GM12864 (cell line): ENCODE measurements at places on chromosomes 1 and 21.
A peak's percentile ranks its signal among the peaks of the same experiment; 100 is the strongest.

- no peak for DNase-seq
Observed at GRCh38 chr1:173280899-173281660, 73.9 kb upstream of the TNFSF4 start.

GRCh38 chr1:243959998-243960397 lies 91.1 kb upstream of the ZBTB18 start:
- no peak for DNase-seq

DNA sequence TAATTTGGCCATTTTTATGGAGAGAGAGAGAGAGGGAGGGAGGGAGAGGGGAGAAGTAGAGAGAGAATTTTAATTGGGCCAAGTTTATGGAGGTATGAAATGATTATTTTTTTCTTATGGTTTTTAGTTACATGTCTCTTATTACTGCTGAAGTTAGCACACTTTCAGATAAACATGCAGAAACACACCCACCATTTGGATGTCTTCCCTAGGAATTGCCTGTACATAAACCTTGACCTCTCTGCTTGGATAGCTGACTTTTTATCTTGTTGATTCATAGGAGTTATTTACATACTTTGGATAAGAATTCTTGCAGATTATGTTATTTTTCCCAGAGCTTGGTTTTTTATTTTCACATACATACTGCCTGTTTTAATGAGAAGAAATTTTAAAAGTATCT lies 310.2 kb upstream of the ADAMTS5 start:
- no peak for DNase-seq

- DNase-seq = no peak
Observed at GRCh38 chr1:61742620-61743430, 545 bp downstream of the PATJ start.

DNA sequence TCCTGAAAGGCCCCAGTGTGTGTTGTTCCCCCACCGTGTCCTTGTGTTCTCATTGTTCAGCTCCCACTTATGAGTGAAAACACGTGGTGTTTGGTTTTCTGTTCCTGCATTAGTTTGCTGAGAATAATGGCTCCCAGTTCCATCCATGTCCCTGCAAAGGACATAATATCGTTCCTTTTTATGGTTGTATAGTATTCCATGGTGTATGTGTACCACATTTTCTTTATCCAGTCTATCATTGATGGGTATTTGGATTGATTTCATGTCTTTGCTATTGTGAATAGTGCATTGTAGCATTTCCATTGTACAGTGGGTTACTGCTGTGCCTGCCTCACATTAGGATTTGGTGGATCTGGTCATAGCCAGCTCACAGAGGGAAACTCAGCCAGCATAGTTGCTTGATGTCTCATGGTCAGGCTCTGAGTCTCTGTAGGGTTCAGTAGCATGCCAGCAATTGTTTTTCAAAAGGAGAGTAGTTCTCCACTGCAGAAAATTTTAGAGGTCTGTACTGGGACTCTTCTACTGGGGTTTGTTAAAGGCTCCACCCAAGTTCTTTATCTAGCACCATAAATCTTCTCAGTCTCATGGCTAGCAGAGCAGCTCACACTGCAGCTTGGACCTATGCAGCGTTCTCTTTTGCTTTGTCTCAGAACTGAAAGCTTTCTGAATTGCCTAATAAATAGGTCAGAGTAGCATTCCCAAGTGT lies 41.0 kb downstream of the RUNX3 start:
- DNase-seq = no peak

GRCh38 chr1:173507205-173507846 lies 30.2 kb downstream of the PRDX6 start:
- DNase-seq = no peak

DNA sequence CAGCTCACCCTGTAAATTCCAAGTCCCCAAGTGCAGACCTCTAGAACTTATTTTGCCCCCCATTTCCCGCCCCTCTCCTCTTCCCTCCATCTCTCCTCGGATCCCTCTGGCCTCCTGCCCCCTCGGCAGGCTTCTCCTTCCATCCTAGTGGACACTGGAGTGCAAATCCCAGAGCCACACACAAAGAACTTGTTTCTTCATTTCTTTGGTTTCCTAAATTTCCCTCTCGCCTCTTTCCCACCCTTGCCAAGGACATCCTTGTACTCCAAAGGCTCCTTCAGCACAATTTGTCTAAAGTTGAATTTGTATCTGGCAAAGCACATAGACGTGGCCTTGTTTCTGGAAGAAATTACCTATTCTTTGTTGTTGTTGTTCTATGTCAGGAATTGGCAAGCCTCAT lies 17.5 kb downstream of the UMODL1 start:
- DNase-seq = no peak

GRCh38 chr1:236140705-236141446 lies 1.5 kb upstream of the GPR137B start:
- no peak for DNase-seq

- peak; percentile 35 for DNase-seq
Observed at GRCh38 chr1:167276969-167277368, 56.3 kb downstream of the POU2F1 start.

DNA sequence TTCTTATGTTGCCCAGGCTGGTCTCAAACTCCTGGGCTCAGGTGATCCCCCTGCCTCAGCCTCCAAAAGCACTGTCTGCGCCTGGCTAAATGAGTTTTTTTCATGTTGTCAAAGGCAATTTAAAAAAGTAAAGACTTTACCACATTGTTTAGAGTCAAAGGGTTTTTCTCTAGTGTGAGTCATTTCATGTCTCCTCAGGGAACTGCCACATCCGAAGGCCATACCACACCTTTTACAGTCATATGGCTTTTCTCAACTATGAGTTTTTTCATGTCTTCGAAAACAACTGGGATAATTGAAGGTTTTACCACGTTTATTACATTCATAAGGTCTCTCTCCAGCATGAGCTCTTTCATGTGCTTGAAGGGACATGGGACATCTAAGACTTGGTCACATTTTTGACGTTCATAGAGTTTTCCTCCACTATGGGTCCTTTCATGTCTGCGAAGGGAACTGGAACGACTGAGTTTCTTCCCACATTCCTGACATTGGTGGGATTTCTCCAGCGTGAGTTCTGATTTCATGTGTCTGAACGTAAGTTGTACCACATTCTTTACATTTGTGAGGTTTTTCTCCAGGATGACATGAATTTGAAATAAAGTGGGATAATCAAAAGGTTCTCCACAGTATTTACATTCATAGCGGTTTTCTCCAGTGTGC lies 65.6 kb downstream of the UCHL5 start:
- no peak for DNase-seq

DNA sequence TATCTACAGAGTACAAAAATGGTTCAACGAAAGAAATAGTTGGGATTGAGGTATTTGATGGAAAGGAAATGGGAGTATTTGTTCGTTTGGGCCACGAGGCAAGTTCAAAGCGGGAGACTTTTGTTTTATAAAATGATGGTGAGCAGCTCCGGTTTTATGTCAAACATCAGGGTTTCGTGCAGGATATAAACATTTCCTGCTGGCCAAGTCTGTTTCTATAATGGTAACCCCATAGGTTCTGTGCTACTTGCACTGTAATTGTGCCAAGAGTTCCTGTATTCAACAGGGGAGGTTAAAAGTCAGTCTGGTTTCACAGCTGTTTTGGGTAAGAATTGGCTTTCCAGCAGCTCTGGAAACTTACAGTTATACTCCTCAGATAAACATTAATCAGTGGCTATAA lies 290.3 kb upstream of the NRIP1 start:
- DNase-seq = no peak

GRCh38 chr1:150164779-150165178 lies 15.1 kb downstream of the PLEKHO1 start:
- DNase-seq = no peak

GRCh38 chr1:168119750-168120149 lies 17.0 kb downstream of the GPR161 start:
- no peak for DNase-seq

GRCh38 chr1:58013237-58013636 lies 533.3 kb downstream of the OMA1 start:
- DNase-seq = no peak

GRCh38 chr1:8643542-8644536 lies 173.6 kb downstream of the RERE start:
- peak; percentile 62 for DNase-seq

GRCh38 chr1:236451796-236452373 lies 57.8 kb downstream of the EDARADD start:
- no peak for DNase-seq

GRCh38 chr1:43197343-43198127 lies 25.4 kb downstream of the CFAP57 start:
- DNase-seq = no peak

DNA sequence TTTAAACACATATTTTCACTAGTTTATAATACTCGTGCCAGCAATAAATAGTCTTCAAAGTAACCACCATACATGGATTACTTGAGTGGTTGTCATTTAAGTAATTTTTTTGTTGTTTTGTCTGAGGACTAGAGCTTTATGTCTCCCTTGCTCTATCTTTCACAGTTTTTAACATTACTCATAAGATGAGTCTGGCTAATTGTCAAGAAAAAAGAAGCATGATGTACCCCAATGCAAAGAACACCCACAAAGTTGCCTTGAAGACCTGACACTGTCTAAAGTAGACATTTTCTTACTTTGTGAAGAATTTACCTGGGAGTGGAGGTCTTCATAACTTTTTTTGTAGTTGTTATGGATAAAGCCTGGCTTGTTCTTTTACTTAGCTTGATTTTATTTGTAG lies 210.4 kb upstream of the BRINP3 start:
- DNase-seq = no peak

GRCh38 chr1:22157359-22157966 lies 14.6 kb upstream of the WNT4 start:
- DNase-seq = no peak

GRCh38 chr1:31064111-31064717 lies 1.3 kb downstream of the PUM1 start:
- DNase-seq = no peak

DNA sequence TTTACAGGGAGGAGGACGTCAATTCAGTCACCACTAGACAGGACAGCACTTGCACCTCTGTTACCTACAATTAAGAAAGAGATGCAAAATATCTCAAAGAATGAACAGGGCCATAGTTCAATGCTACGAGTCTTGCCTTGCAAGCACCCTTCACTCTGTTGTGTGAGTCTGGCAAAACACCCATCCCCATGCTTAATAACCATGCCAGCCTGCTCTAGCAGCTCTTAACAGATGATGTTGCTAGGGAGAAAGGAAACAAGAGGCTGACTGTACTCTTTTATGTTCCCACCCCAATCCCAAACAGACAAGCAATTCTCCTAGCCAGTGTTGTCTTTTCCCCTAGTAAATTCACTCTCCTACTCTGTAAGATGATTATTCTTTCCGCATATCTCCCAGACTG lies 5.3 kb downstream of the CBR1 start:
- DNase-seq = no peak

GRCh38 chr1:240683576-240683975 lies 71.6 kb upstream of the GREM2 start:
- no peak for DNase-seq

DNA sequence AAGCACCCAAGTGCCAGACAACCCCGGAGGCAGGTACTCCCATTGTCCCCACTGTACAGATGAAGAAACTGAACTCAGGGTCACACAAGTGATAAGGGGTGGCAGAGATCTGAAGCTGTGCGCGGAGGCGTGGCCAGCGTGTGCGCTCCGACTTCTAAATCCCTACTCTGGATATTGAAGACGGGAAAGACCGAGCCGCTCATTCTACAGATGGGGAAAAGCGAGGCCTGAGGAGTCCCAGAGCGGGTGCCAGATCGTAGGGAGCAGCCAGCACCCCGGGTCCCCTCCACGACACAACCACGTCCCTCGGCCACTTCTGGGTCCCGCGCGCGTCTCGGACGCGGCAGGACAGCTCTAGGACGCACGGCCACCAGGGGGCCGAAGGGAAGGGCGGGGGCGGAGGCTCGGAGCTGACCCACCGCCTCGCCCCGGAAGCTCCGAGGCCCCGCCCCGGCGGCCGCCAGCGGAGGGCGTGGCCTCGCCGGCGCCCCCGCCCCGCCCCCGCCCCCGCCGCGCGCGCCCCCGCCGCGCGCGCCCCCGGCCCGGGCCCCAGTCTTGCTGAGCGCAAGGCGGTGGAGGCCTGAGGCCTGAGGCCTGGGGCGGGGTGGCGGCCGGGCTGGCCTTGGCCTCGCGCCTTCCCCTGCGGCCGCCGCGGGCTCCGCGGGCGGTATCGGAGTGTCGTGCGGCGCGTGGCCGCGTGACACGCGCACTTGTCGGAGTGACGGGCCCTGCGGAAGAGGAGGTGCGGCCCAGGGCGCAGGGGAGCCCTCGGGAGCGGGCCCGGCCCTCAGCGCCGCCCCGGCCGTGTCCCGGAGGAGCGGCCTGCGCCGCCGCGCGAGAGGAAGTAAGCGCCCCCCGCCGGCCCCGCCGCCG lies at the start of gene H6PD:
H6PD (plus strand) TSS at position 552 of the 873 bp plus-strand sequence. CDS start 10,161 bp downstream, outside the sequence.
- peak; percentile 48 for DNase-seq

DNA sequence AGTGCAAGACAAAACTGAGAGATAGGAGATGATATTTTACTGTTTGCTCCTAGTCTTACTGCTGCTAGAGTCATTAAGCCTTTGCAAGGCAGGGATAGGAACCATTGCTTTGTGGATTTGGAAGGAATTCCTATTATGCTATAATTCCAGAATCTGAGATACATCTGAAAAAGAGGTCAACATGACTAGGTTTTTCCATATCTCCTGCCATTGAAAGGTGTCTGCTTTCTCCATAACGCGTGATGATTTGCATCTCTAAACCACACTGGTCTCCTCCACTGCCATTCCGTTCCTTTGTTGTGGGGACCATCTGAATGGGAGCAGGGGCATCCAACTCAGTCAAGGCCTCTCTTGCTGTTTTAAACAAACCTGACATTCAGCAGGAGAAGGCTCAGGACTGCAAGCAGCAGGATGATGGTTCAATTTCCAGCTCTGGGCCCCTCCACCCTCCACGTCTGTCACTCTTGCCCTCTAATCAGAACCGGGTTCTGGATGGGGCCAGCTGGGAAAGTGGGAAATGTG lies 45.2 kb downstream of the PLPP3 start:
- no peak for DNase-seq

DNA sequence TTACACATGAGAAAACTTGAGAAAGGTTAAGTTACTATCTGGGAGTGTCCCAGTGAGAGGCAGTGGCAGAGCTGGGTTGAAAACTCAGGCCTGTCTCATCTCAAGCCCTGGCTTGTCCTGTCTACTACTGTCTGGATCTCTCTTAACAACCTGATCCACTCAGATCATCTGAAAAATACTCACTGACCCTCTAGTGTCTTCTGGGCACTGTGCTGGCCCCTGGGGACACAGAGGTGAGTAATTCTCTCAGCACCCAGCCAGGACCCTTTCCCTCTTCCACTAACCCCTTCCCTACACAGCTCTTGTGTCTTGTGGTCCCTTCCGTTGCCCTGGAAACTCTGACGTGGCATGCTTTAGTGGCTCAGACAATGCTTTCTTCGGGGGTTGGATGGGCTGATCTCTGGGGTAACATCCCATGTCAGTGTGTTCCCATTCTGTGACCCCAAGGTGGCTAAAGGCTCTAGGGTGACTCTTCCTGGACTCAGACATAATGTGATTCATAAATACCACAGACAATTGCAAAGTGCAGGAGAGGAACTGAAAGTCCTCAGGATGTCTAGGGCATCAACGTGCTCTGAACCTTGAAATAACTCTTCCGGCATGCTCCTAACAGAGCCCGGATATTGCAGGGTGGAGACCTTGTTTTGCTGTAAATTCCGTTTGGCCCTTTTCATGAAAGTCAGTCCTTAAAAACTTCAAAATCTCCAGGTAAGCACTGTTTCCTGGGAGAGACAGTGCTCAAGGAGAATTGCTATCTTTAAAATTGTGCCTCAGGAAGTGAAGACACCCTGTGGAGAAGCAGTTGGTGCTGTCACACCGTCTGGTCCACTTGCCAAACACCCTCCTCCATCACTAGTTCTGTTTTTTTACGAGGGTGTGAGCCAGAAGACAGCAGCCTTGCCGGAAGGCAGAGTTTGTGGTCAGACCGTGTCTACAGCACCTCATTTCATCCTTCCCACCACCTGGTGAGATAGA lies 4.0 kb downstream of the SHISAL2A start:
- peak; percentile 86 for DNase-seq
